Bronchial epithelial cell (primary cell): ENCODE measurements at places on chromosomes 1 and 21. TPM values are rescaled to one million over a fixed set of nuclear protein-coding genes. Genes with fewer than 3 reads are reported as not detected.

GRCh38 chr1:18155881-18156385, 48.3 kb downstream of the IGSF21 start:
- DNase-seq = no peak

DNA sequence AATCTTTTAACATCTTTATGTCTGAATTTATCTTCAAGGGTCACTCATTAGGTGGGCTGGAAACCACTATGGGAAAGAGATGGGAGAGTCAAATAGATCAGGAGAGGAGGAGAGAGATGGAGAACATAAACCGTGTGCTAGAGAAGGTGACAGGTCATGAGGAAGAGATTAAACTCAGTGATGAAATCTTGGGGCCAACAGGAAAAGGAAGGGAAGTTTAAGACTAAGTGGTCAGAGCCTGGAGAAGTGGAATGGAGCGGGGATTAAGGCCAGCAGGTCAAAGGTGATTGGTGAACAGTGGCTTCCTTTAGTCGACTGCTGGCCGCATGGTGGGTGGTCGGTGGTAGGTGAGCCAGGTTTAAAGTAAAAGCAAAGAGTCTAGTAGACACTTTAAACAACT, 169.3 kb upstream of the IVNS1ABP start:
- DNase-seq = no peak

GRCh38 chr1:79662596-79662995, 656.1 kb upstream of the ADGRL4 start:
- no peak for DNase-seq

- no peak for DNase-seq
Measured at GRCh38 chr1:235878082-235878811, 11.5 kb upstream of the LYST start.

Gene SLC1A7
- total RNA-seq = not detected in 2 replicates

- no peak for DNase-seq
Measured at GRCh38 chr1:22650089-22650693, 2.8 kb upstream of the C1QB start.

DNA sequence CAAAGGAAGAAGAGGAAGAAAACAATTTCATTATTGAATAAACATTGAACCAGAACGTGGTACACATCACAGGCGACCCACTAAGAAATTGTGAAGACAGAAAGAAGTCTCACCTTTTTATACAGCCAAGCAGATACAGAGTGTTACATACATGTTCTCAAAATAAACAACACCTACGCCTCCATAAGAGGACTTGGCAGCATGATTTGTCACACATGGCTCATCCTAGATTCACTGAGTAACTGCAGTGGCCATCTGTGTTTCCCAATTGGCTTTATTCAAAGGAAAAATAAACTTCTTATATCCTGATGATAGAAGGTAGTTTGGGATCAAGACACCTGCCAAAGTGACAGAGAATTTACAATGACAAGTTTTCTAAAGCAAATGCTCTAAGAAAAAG, 7.6 kb upstream of the KRTAP19-8 start:
- no peak for DNase-seq

- no peak for DNase-seq
Measured at GRCh38 chr1:201886103-201886885, 2.4 kb upstream of the SHISA4 start.

Gene GRHL3
- 20.5 and 49.8 TPM in 2 replicates for total RNA-seq

Gene S100B
- not detected in 2 replicates for total RNA-seq
